Left renal cortex interstitium (tissue), 4 donors: ENCODE measurements at places on chromosomes 11 and 22. TPM values are rescaled to one million over a fixed set of nuclear protein-coding genes. Genes with fewer than 3 reads are reported as not detected.

- DNase-seq, result no peak
Observed at GRCh38 chr11:58493676-58494075, 14.2 kb downstream of the OR5B21 start.

DNA sequence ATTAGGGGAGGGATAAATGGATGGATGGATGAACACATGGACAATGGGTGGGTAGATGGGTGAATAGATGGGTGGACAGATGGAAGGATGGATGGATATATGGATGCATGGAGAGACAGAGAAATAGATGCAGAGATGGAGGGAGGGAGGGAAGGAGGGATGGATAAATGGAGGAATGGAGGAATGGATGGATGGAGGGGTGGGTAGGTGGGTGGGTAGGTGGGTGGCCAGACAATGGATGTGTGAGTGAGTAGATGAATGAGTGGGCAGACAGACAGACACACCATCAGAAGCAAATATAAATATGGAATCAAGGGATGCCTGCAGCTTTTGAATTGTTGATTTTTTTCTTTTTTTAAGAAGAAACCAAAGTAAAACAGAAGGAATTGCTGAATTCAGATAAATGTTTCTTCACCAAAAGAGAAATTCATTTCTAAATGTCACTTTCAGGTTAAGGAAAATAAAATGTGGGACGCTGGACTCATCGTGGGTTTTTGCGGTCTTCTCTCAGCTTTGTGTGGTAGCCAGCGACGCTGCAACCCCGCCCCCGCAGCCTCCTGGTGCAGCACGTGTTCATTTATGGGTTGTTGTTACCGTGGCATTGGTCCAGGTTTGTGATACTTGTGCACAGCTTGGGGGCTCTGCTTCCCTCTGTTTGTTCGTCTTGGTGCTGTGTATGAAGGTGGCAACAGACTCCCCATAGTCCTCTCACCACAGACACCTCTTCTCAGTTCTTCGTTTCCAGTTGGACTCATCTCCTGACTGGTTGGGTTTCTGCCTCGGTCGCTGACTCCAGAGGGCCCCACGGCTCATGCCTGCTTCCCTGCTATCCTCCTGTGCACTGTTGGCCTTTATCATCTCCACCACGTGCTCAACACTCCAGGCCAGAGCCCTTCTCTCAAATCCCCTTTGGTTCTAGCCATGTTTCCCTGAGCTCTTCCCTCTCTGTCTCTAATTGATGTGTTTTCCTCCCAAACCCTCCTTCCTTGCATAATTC is 76.4 kb downstream of the CDKN1C start:
- no peak for DNase-seq

DNA sequence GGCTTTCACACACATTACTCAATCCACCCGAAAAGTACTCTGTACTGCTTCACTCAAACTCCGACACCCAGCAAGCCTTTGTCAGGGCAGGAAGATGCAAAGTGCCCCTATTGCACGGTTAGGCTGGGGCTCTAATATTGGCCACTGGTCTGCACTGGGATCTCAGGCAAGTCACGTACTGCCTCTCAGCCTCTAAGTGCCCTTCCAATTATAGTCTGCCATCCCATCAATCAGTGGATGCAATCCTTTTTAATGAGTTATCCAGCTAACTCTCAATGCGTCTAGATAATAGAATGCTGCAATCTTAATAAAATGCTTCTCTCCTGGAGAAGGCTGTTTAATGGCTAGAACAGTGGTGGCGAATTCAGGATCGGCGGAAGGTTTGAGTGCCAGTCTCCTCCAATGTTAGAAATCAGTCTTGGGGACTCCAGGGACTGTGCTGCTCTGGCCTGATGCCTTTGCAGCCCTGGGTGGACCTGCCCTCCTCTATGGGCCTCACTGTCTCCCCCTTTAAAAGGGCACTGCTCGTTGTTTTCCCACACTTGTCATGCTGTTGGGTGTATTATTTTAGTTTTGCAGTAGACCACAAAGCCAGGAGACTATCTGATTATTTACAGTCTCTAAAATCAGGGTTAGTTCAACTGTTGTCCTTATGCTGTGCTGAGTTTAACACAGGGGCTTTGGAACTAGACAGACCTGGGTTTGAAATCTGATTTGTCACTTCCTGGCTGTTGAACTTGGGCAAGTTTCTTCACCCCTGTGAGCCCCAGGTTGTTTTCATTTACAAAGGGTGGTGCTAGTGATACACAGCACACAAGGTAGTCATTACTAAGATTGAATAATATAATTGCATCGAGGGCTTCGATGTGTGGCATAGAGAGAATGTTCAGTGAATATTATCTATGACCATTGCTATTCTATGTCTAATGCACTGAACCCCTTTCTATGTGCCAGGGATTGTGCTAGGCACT is 36.7 kb downstream of the CLMP start:
- no peak for DNase-seq

GRCh38 chr22:33324228-33324627 is 266.0 kb upstream of the SYN3 start:
- DNase-seq, result no peak

The YPEL4 gene
- 5.6 TPM for polyA plus RNA-seq

The PLA2G3 gene
- polyA plus RNA-seq, result 0.24 TPM
